Effector CD4-positive, alpha-beta T cell (primary cell): ENCODE measurements at places on chromosomes 13 and 19.

GRCh38 chr13:51041126-51041525, 69.9 kb downstream of the C13orf42 start:
- no peak for DNase-seq

DNA sequence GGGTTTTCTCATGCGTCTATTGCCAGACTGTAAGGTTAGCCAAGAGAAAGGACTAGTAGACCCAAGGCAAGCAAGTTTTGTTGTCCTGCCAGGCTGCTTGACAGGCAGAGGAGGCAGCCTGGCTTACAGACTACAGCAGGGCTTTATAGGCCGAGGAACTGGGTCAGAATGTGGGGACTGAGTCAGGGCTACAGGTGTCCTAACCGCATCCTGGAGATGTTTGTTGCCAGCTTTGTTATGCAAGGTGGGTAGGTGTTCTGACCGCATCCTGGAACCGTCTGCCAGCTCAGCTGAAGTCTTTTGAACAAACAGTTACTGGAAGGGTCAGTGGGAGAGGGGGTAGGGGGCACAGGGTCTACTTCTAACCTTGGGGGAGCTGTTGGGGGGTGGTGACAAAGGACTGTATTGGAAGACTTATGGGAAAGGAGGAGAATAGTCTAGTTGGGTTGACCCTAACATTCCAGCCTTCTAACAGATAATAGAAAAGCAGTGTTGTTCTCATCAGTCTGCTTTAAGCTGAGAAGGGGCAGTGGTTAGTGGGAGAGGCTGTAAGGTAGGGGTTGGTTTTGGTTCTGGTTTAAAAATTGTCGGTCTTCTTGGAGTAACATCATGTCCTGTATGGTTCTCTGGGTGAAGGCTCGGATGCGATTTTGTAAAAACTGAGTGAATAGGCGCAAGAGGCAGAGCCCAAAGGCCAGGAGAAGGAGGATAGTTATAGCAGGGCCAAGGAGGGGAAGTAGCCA, 913.8 kb upstream of the SLITRK5 start:
- no peak for DNase-seq

GRCh38 chr13:98443329-98443728, 133.6 kb downstream of the STK24 start:
- no peak for DNase-seq

GRCh38 chr13:98821372-98822224, 69.1 kb upstream of the SLC15A1 start:
- no peak for DNase-seq

DNA sequence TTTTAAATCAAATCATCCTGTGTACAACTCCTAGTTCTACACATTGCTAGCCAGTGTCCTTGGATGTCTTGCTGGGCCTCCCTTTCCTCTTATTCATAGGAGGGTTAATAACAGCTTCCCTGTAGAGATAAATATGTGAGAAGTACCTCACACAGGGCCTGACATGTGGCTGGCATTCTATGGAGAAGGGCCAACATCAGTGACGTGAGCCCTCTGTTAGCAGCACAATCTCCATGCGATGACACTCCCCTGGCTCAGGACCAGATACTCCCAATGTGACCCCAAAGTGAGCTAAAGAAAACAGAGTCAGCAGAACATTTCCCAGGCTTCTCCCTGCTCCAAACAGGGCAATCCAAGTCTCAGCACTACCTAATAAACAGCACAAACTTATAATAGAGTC, 818.4 kb downstream of the DIAPH3 start:
- no peak for DNase-seq

- DNase-seq = no peak
These were observed 56.1 kb downstream of the PSPC1 start for GRCh38 chr13:19726611-19727010.

GRCh38 chr13:110030394-110030928, 244.1 kb upstream of the IRS2 start:
- no peak for DNase-seq

- DNase-seq = no peak
These were observed 1.5 kb downstream of the PLEKHF1 start for GRCh38 chr19:29666578-29667386.

- no peak for DNase-seq
These were observed 12.1 kb downstream of the PROZ start for GRCh38 chr13:113170511-113170910.

- no peak for DNase-seq
These were observed 31.0 kb downstream of the CILP2 start for GRCh38 chr19:19568802-19569756.

GRCh38 chr13:33860526-33860925, 42.6 kb downstream of the RFC3 start:
- DNase-seq = no peak

DNA sequence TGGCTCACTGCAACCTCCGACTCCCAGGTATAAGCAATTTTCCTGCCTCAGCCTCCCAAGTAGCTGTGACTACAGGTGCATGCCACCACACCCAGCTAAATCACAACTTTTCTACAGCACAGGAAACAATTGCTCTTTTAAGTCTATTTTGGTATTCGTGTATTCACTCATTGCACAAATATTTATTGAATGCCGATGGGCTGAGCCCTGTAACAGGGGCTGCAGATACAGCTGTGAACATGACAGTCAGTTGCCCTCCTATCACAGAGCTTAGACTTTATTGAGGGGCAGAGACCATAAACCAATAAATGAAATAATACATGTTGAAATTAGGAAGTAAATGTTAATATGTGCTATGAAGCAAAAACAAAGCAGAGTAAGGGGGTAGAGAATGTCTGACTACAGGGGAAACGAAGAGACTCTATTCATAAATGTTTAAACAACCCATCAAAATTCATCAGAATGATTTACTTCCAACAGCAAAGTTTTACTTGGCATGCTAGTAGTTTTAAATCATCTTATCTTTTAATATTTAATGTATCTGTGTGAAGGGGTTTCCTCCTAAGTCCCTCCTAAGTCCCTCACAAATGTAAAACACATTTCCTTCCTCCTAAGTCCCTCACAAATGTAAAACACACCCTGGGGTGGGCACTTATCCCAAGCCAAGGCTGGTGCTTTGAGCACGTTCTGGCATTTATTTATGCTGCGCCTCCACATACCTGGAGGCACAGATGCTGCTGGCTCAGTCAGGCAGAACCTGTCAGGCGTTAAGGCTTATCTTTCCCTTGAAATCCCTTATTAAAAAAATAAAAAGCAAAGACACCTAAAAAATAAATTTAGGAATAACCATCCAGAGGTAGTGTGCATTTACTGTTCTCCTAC, 140.8 kb downstream of the MIPEP start:
- DNase-seq = no peak

DNA sequence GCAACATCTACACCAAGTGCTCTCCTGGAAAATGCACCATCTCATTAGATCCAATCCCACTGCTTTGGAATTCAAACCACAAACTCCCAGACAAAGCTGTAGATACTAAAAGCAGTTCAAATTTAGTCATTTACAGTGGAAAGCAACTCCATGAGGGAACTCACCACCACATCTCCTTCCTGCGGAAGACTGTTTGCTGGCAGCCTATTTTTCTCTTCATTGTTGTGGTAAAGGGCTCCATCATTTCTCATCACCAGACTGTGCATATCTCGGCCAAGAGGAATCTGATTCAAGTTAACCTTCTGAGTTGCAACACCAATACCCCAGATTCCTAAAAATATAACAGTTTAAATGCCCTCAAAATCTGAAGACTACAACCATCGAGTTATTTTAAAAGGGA, 8.4 kb downstream of the SPRYD7 start:
- no peak for DNase-seq

GRCh38 chr13:26681036-26681435, 79.5 kb downstream of the GPR12 start:
- no peak for DNase-seq

GRCh38 chr13:24036115-24036514, 124.4 kb upstream of the SPATA13 start:
- no peak for DNase-seq

GRCh38 chr13:25237083-25237482, 50.2 kb downstream of the MTMR6 start:
- DNase-seq = no peak

DNA sequence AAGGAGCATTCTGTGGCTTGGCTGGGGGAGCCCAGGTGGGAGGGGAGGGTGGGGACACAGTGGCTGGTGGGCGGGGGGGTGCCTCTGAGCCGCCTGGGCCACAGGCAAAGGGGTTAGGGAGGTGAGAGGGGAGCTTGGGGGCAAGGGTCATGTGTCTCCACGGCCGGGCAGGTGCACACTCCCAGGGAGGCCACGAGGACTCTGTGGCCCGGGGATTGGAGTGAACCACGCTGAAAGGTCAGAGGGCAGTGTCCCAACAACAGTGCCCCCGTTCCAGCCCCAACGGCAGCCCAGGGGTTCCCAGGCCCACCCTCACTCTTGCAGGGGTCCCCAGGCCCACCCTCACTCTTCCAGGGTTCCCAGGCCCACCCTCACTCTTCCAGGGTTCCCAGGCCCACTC, 9.6 kb downstream of the C2CD4C start:
- no peak for DNase-seq

GRCh38 chr13:45951724-45952123, 100.2 kb upstream of the SIAH3 start:
- DNase-seq = no peak

DNA sequence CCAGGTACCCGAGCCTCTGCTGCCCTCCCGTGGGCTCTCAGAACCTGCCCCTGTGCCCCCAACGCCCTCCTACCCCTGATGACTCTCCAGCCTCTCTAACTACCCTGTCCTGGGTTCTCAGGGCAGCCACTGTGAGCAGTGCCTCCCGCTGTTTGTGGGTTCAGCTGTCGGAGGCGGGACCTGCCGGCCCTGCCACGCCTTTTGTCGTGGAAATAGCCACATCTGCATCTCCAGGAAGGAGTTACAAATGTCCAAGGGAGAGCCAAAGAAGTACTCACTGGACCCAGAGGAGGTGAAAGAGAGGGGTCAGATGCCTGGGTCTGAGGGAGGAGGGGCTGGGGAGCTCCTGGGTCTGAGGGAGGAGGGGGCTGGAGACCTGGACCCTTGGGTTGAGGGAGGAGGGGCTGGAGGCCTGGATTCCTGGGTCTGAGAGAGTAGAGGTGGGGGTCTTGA, 20.0 kb downstream of the CNFN start:
- DNase-seq = no peak

DNA sequence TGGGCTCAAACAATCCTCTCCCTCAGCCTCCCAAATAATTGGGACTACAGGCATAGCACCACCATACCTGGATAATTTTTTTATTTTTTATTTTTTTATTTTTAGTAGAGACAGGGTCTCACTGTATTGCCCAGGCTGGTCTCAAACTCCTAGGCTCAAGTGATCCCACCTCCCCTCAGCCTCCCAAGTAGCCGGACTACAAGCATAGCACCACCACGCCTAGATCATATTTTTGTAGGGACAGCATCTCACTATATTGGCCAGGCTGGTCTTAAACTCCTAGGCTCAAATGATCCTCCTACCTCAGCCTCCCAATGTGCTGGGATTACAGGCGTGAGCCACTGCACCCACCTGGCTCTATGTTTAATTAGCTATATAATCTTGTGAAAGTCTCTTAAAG, 114.2 kb downstream of the TRPC4 start:
- DNase-seq = no peak

- no peak for DNase-seq
These were observed 4.9 kb downstream of the CALM3 start for GRCh38 chr19:46606019-46606418.
